ENCODE measurements at places on chromosomes 3 and 15. TPM values are rescaled to one million over a fixed set of nuclear protein-coding genes. Genes with fewer than 3 reads are reported as not detected.

The NEO1 gene
- 0.62 TPM for total RNA-seq

The CIDEC gene
- not detected for total RNA-seq

The OIP5 gene
- total RNA-seq, result 19.0 TPM

- H3K4me1 ChIP-seq, result peaks cover 38% of the 10 kb centered on the region
- peak overlapping the region; percentile 11 for H3K27ac ChIP-seq
- peaks cover 7% of the 10 kb centered on the region for H3K36me3 ChIP-seq
- no peak overlapping the region for H3K4me3 ChIP-seq
Observed at GRCh38 chr15:90039996-90040395, 38.9 kb downstream of the ZNF710 start.

- H3K4me1 ChIP-seq, result no peaks in the 10 kb centered on the region
- no peaks in the 10 kb centered on the region for H3K27me3 ChIP-seq
- H3K27ac ChIP-seq, result no peak overlapping the region
- no peak for DNase-seq
Observed at GRCh38 chr15:81334768-81335435, 11.0 kb upstream of the STARD5 start.

GRCh38 chr3:55333923-55334322 lies 153.2 kb downstream of the WNT5A start:
- H3K36me3 ChIP-seq, result no peaks in the 10 kb centered on the region
- no peak for DNase-seq
- no peak overlapping the region for H3K27ac ChIP-seq
- peaks cover 1% of the 10 kb centered on the region for H3K27me3 ChIP-seq
- no peaks in the 10 kb centered on the region for H3K4me1 ChIP-seq
- no peak overlapping the region for H3K4me3 ChIP-seq
